ENCODE measurements at places on chromosomes 3 and 15. TPM values are rescaled to one million over a fixed set of nuclear protein-coding genes. Genes with fewer than 3 reads are reported as not detected.

- DNase-seq = no peak
These were observed 49.1 kb downstream of the RAB11A start for GRCh38 chr15:65918357-65918920.

GRCh38 chr3:143070977-143071551 is 48.5 kb upstream of the CHST2 start:
- DNase-seq = peak; percentile 46

DNA sequence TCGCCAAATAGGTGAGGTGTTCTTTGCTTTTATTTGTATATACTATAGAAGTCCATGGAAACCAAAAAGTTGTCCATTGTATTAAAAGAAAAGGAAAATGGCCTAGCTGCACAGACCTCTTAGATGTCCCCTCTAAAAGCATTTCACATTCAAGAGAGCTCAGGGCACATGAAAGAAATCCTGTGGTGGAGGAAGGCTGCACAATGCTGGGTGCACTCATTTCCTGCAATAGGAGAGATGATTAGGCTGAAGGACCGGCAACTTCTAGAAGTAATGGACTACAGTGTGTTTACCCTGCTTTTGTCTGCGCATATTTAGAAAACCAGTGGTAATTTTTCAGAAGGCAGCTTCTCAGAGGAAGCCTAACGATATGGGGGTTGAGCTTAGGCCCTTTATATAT is 25.4 kb downstream of the PPM1L start:
- no peak for DNase-seq

DNA sequence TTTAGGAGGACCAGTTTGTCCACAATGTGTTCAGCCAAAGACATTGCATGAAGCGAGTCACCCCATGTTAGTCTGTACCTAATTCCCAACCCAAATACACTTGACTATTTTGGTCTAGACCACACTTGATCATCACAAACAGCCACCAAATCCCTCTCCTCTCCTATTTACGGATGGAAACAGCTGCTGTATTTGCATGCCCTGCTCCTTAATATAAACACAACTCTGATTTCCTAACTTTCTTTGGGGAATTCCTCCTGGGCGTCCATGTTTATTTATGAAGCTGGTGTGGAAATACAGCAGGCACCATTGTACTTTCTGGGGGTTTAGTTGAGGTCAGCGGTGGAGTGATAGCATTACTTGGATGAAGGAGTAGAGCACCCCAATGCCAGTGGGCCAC is 235.2 kb downstream of the TLE3 start:
- peak; percentile 53 for DNase-seq

DNA sequence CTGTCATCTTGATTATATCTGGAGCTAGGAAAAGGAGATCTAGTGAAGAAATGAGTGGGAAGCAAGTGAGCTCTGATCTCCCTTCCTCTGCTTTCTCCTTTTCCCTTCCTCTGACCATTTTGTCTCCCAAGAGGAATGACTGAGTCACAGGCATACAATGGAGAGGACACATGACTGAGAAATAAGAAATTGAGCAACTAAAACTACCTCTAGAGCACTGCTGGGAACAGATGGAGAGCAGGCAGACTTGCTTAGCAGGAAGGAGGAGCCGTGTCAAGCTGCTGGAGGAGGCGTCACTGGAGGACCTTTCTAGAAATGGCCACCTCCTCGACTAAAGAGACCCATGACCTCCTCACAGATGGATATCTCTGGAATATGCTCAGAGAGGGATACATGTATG is 66.9 kb upstream of the MYO5C start:
- no peak for DNase-seq

DNA sequence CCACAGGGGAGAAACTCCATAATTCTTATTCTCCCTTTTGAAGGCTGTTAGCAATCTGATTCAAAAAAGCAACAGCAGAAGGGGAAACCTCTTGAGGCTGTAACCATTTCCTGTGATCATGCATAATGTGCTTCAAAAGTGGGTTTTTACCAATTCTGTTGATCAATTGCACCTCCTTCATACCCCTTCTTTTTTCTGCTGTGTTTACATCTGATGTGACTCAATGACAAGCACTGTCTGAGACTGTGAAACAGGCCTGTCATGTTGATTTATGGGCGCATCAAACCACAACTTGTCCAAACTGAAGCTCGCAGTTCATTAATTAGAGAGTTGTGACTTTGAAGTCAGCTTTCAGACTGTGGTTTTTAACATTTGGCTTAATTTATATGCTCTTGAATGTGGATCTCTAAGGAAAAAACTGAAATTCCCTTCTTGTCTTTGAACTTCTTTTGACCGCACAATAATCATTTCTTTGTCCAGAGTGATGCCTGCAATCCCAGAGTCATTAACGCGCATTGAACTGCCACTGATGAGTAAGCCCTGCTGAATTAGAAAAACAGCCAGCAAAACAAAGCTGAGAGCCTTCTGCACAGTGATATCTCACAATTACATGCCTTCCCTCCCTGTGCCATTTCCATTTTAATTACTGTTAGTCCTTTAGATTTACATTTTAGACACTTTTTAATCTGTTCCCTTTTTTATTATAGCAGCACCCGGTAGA is 532.8 kb downstream of the FOXP1 start:
- no peak for DNase-seq

GRCh38 chr3:134614955-134615354 is 35.9 kb downstream of the KY start:
- no peak for DNase-seq

DNA sequence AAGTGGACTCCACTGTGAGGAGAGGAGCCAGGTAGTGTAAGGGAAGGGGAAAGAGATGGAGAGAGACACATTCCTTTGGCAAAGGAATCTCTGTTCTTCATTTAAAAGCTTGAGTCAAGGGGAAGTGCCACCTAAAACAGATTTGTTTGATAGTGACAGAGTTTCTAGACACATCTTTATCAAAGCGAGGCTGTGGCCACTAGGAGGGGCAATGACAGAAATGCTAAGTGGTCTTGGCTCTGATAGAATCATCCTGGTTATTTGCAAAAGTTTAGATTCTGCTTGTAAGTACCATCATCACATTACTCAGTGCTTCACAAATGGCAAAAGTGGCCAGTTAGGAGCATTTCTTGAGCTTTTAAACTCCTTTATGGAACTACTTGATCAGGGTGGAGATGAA is 261.4 kb downstream of the CNTN3 start:
- DNase-seq = no peak

Gene CMSS1
- polyA plus RNA-seq = 15.7 TPM

Gene THPO
- polyA plus RNA-seq = 0.06 TPM

Gene STRA6
- polyA plus RNA-seq = 0.12 TPM

Gene MESP2
- polyA plus RNA-seq = 0.22 TPM

Gene GP5
- polyA plus RNA-seq = 0.10 TPM

Gene GOLGA8N
- 3.2 TPM for polyA plus RNA-seq

Gene SLC12A1
- polyA plus RNA-seq = not detected

Gene OXSM
- polyA plus RNA-seq = 19.7 TPM

Gene LEKR1
- polyA plus RNA-seq = 0.17 TPM

Gene STRIT1
- not detected for polyA plus RNA-seq

Gene CDHR4
- polyA plus RNA-seq = 0.09 TPM
